ENCODE measurements at places on chromosomes 2 and 18.

DNA sequence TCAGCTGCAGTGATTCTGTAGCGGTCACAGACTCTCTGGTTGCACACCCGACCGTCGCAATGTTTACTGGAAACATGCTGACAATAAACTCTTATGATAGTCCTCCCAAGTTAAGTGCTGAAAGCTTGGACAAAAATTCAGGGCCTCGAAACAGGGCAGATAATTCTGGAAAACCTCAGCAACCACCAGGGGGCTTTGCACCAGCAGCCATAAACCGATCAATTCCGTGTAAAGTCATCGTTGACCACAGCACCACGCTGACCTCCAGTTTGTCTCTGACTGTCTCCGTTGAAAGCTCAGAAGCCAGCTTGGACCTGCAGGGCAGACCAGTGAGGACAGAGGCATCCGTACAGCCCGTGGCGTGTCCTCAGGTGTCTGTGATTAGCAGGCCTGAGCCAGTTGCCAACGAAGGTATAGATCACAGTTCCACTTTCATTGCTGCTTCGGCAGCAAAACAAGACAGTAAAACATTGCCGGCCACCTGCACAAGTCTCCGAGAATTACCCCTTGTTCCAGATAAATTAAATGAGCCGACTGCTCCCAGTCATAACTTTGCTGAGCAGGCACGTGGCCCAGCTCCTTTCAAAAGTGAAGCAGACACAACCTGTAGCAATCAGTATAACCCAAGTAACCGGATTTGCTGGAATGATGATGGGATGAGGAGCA lies 166.1 kb downstream of the ASXL3 start:
- DNase-seq, result no peak

DNA sequence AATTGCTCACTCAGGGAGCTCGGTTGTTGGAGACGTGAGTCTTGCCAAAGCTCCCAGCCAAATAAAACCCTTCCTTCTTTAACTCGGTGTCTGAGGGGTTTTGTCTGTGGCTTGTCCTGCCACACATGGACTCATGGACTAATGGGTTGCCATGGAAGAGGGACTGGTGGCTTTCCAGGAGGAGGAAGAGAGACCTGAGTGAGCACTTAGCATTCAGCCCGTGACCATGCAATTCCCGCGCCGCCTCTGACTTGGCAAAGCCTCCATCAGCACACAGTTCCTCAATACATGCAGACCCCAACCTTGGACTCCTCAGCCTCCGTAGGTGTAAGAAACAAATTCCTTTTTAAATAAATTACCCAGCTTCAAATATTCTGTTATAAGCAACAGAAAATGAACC lies 57.3 kb upstream of the TMEM18 start:
- DNase-seq, result no peak

- no peak for DNase-seq
These were observed 110.0 kb upstream of the KLF7 start for GRCh38 chr2:207275779-207276178.

DNA sequence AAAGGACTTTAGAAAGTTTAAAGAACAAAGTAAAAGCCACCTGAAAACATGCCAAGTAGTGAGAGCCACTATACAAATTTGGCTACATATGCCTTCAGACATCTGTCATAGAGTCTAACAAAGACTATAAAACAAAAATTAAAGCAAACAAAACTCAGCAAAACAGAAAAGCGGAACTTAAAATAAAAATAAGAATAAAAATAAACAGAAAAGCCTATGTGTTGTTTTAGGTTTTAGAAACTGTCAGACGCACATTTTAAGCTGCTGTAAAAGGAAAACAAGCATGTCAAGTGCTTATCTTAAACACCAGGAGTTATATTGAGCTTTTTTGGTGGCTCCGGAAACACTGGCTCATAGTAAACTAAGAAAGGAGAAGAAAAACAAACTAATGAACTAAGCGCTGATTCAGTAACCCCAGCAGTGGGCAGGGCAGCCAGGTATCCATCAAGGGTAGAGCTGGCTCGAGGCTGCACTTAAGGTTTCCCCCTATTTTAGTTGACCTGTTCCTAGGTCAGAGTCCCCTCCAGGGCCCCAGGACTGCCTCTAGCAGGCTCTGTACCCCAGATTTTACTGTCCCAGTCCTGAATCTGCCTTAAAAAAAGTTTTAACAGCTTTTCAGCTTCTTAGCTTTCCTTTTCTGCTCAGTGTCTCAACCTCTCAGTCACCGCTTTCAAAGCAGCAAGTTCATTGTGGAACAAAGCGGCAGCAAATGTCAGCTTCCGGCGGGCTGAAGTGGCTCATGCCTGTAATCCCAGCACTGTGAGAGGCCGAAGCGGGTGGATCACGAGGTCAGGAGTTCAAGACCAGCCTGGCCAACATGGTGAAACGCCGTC lies 15.4 kb upstream of the RMC1 start:
- DNase-seq, result no peak

DNA sequence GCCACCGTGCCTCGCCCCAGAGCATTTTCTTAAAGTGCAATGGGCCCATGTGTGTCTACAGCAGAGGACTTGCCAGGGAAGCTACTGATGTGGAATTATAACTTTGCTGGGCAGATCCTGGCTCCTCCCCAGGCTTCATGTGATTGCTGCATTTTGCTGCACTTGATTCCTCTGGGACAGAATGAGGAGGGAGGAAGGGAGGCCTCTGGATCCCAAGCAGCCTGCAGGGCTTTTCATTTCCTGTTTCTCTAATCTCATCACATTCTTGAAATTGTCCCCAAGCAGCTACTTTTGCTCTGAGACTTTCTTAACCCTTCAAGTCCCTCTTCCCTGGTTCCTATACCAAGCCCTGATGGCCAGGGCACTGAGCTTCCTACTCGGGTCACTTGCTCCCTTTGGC lies 134.4 kb upstream of the SEC11C start:
- no peak for DNase-seq

DNA sequence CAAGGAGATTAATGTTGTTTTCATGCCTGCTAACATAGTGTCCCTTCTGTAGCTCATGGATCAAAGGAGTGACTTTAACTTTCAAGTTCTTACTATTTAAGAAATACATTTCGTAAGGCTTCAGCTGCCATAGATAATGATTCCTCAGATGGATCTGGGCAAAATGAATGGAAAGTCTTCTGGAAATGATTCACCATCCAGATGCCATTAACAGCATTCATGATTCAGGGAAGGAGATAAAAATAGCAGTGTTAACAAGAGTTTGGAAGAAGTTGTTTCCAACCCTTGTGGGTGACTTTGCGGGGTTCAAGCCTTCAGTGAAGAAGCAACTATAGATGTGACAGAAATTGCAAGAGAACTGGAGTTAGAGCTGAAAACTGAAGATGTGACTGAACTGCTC lies 17.0 kb downstream of the VRK2 start:
- no peak for DNase-seq

- no peak for DNase-seq
These were observed 19.1 kb downstream of the MAP2 start for GRCh38 chr2:209442939-209443338.

DNA sequence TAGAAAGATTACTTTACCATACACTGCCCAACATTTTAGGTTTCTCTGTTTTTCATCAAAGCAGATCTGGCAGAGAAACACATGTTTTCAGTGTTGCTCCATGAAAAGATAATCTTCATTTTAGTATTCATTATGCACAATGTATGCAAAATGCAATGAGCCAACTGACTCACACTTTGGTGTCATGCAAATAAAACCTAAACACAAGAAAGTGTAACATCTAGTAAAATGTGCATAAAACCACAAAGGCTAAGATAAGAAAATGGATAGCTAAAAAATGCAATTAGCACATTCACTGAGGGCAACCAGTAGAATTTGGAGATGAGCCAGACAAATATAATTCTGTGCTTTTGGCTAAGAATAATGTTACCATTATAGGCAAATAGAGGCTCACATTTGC lies 203.5 kb upstream of the UBE2E3 start:
- no peak for DNase-seq

- no peak for DNase-seq
These were observed 36.0 kb downstream of the DPYSL5 start for GRCh38 chr2:26883956-26884355.

GRCh38 chr2:105526000-105526925 lies 127.4 kb upstream of the FHL2 start:
- no peak for DNase-seq

GRCh38 chr18:8029061-8029460 lies 461.9 kb downstream of the PTPRM start:
- no peak for DNase-seq

- DNase-seq, result no peak
These were observed 2.3 kb downstream of the FKBP1B start for GRCh38 chr2:24051833-24052232.

DNA sequence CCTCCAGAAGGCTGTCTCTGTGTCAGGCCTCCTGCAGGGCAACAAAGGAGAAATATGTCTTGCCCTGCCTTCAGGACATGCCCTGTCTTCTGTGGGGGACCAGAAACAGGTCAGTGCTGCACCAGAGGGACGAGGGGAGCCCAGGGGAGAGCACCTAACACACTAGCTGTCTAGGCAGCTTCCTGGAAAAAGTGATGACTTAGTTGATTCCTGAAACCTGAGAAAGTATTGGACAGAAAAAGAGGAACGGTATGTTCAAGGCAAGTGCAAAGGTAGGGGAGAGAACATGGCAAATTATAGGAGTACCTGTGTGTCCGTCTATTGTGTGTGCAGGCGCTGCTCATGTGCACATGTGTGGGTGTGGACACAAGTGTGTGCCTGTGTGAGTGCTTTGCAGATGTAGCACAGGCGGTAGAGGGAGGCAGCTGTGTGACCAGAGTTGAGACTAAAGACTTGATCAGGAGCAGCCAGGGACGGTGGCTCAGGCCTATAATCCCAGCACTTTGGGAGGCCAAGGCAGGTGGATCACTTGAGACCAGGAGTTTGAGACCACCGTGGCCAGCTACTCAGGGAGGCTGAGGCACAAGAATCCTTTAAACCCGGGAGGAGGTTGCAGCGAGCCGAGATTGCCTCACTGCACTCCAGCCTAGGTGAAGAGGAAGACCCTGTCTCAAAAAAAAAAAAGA lies 119.5 kb downstream of the GYPC start:
- DNase-seq, result no peak

DNA sequence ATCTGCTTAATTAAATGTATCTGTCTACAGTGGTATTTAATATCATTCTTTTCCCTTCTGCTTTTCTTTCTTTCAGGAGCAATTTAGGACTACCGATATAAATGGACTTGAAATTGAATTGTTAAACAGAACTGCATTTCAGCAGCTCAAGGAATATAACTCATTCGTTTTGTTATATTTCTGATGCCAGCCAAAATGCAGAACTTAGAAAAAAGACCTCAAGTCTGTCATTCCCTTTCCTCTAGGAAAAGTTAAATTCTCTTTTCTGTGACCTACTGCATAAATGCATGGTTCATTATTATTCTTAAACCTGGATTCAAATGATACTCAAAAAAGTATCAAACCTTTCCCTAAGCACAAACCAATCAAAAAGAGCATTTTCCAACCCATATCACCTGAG lies 21.4 kb downstream of the FTCDNL1 start:
- no peak for DNase-seq

GRCh38 chr2:218894151-218894879 lies 13.7 kb downstream of the WNT10A start:
- DNase-seq, result no peak
